Thymus (tissue), 14 donors: ENCODE measurements at places on chromosomes 1 and 21.

DNA sequence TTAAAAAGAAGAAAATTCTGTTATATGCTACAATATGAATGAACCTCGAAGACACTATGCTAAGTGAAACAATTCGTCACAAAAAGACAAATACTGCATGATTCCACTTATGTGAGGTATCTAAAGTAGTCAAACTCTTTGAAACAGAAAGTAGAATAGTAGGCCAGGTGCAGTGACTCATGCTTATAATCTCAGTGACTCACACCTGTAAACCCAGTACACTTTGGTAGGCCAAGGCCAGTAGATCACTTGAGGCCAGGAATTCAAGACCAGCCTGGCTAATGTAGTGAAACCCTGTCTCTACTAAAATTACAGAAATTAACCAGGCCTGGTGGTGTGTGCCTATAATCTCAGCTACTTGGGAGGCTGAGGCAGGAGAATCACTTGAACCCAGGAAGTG is 25.7 kb downstream of the EPHA10 start:
- no peak for DNase-seq

DNA sequence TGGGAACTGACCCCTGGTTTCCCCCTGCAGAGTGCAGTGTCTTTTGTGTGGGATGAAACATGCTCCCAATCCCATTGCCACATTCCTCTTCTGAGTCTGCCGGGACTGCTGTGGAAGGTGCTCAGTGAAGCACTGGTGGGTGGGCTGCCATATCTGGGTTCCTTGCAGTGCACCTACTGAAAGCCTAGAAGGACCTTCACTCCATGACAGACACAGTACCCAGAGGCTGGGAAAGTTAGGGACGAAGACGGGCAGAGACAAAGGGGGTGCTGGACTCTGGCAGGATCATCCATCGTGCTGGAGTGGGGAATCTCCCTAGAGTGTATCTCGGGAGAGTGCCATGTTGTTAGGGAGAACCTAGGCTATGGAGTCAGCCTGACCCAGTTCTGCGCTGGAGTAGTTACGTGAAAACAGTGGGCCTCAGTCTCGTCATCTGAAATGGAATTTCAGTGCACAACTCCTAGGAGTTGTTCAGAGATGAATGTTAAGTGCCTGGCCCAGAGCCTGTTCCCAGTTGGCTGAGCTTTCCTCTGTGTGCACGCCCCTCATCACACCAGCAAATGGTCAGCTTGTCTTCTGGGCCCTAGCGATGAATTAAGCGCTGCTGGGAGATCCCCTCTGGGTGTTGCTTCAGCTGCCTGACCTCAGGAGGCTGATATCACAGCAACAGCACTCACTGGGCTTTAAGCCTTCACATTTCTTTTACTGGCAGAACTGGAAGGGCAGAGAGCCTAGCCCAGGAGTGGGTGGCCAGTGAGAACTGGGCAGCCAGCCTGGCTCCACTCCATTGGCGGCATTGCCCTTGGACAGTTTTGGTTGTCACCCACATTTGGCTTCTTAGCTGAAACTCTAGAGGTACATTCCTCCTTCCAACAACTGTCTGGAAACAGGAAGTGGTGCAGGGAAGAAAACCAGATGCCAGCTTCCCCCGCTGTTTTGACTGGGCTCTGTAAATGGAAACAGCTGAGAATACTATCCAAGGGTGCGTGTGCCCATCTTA is 479.8 kb upstream of the VAMP3 start:
- DNase-seq = no peak

DNA sequence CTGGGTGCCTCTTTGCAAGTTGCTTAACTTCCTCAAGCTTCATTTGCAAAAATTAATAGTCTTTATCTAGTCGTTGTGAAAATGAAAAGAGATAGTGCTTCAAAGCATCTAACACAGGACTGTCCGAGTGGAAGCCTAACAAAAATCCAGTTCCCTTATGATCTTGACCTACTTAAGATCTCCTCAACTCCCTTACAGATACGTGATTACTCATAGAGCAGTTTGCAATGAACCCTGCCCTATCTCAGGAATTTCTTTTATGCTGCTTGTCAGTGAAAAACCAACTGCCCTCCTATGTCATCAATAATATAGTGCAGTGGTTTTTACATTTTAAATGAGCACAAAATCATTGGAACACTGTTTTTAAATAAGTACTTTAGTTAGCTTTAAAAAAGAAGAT is 314.3 kb downstream of the BACH1 start:
- no peak for DNase-seq

DNA sequence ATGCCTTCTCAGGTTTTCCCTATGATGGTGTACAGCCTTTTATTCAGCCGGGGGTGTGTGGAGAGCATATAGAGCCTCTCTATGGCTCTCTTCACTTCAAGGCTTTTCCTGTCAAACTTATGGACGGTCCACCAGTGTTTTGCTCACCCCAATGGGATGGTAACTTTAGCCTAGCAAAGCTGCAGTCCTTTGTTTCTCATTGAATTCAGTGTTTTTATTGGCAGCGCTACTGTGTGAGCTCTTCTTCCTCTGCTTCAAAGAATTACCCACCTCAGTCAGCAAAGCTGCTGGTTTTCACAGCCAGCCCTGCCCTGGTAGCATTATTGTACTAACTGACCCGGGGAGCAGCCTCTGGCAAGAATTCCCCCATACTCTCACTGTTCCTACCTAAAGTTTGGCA is 145.3 kb upstream of the RRP15 start:
- peak; percentile 1 for DNase-seq

DNA sequence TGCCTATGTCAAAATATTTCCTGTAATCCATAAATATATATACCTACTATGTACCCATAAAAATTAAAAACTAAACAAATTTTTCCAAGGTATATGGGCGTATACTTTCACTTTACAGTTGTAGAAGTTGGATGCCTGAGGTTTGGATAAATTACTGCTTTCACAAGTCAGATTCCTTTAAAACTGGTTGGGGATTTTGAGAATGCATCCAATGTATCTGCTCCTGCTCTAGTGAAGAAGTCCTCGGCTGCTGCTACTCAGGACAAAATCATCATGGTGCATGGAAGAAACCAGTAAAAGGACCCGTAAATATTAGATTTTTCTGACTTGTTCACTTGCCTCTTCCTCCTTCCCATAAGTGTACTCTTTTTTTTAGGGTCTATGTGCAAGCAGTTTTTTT is 841.1 kb downstream of the USP25 start:
- DNase-seq = no peak

GRCh38 chr1:225498549-225499136 is 70.8 kb upstream of the LBR start:
- no peak for DNase-seq

- DNase-seq = no peak
These were observed 101.7 kb downstream of the ADSS2 start for GRCh38 chr1:244350027-244350426.

DNA sequence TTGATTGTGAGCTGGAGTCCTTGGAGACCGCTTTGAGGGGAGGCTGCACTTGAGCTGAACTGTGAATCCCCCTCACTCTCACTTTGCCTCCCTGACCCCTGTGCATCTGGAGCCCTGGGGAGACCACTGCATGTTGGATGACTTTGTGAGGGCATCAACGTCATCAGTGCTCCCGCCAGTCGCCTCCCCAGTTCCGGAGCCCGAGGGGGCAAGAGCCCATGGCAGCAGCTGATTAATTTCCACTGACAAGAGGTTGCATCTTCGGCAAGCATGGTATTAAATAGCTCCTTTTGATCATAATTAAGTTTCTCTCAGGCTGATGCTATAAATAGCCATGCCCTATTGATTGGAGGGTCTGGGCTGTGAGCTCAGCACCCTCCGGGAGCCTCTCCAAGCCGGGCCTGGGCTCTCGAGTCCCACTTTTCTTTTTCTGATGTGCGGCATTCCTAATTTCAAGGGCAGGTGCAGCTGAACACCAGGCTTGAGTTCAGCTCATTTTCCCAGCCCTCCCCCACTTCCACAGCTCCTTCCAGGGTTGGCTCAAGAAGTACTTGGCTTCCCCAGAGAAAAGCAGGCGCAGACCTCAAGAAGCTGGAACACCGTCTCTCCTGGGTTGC is 33.2 kb downstream of the KCND3 start:
- no peak for DNase-seq

DNA sequence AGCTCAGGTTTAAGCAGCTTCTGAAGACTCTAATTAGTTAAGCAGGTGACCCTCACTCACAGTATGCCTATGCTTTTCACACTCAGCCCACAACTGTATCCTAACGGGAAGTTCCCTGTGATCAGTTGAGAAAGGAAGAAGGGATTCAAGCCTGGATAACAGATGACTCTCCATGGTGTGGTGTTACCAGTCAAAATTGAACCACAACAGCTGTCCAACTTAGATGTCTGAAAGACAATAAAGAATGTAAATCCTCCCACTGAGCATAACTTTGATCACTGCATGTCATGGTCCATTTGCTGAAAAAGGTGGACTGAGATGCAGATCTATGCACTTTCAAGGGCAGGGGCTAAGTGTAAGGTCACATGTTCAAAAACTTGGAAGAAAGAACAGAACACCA is 32.3 kb upstream of the DIPK1A start:
- DNase-seq = no peak

DNA sequence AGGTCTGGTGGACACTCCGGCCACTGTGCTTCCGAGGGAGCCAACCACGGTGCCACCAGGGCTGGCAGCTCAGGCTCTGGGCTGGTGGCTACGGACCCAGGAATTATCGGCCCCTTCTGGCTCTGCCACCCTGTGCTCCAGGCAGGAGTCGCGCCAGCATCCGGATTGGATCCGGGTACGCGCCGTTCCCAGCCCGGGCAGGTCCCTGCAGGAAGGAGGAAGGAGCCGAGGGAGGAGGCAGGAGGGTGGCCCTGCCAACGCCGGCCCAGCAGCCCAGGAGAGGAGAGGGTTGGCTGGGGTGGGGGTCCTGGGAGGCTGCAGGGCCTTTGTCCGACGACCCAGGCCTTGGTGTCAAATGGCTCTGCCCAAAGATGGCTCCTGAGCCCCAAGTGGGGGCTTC is 160.5 kb downstream of the CASZ1 start:
- no peak for DNase-seq

DNA sequence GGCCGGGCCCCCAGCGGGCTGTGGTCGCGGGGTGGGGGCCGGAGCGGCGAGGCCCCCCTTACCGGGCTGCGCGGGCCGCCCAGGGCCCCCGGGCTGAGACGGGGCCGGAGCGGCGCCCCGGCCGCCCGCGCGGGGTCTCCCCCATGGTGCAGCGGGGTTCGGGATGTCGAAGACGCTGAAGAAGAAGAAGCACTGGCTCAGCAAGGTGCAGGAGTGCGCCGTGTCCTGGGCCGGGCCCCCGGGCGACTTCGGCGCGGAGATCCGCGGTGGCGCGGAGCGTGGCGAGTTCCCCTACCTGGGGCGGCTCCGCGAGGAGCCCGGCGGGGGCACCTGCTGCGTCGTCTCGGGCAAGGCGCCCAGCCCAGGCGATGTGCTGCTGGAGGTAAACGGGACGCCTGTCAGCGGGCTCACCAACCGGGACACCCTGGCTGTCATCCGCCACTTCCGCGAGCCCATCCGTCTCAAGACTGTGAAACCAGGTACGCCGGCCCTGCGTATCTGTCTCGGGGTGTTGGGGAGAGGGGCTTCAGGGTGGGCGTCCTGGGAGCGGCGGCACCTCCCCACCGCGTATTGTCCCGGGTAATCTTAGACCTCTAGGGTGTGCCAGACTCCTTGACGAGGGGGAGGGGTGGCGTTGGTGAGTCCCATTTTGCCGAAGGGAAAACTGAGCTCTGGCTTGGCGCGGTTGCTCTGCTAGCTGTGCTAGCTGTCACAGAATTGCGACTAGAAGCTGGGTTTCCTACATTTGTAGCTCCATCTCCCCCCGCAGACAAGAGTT is 745 bp downstream of the MAGI3 start:
- DNase-seq = no peak

DNA sequence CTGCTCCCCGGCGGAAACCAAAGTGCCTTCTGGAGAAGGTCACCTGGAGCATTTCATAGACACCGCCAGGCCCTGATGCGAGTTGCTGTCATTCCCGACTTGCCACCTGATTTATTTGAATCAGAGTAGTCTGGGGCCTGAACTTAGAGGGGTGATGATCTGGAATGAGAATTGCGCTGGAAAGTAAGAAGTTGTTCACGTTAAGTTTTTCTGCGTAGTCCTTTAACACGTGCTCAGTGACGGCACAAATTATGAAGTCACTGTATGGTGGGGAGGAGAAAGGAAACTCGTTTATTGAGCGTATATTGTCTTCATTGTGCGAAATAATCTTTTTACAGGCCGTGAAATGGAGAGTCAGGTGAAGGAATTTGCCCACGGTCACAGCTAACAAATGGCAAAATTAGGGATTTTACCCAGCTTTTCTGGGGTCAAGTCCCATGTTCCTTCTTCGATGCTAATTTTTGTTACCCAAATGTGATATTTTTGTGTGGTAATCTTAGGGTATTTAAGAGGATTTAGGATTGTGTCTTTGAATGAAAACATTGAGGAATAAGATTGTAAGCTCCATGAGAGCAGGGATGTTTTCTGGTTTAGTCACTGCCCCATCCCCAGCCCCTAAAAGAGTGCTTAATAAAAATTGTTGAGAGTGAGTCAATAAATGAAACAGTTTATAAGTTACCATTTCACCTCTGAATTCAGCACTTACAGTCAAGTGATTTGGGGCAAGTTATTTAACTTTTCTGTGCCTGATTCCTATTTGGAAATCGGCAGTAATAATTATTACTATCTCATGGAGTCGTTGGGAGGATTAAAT is 46.4 kb upstream of the NBL1 start:
- peak; percentile 53 for DNase-seq

- DNase-seq = no peak
These were observed 9.1 kb upstream of the KYAT3 start for GRCh38 chr1:89001510-89001909.

- no peak for DNase-seq
These were observed 37.4 kb upstream of the CCDC27 start for GRCh38 chr1:3714814-3715213.

DNA sequence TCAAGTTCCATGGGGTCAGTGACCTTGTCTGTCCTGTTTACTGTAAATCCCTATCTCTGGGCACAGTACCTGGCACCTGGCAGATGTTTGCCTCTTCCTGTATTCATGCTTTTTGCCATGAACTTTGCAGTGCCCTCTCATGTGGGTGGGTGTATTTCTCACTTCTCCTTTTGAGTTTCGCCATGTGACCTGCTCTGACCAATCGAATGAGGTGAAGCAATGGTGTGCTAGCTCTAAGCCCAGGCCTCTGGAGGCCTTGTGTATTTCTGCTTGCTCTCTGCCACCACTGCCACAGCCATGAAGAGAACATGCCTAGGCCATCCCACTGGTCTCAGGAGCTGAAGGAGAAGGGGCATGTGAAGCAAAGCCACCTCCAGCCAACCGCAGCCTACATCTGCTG is 185.5 kb upstream of the ZC3H12A start:
- DNase-seq = no peak

- no peak for DNase-seq
These were observed 648.2 kb downstream of the SMYD3 start for GRCh38 chr1:245858722-245859492.
